ENCODE measurements at places on chromosomes 13 and 19. TPM values are rescaled to one million over a fixed set of nuclear protein-coding genes. Genes with fewer than 3 reads are reported as not detected.
A peak's percentile ranks its signal among the peaks of the same experiment; 100 is the strongest.

Gene ZNF85
- 11.9 TPM for total RNA-seq

Gene VSTM1
- total RNA-seq, result not detected

Gene PTPRH
- not detected for total RNA-seq

Gene ZBTB7A
- 35.8 TPM for total RNA-seq

Gene GTF2F1
- total RNA-seq, result 60.7 TPM

Gene CD209
- not detected for total RNA-seq

Gene DPF1
- total RNA-seq, result 2.0 TPM

DNA sequence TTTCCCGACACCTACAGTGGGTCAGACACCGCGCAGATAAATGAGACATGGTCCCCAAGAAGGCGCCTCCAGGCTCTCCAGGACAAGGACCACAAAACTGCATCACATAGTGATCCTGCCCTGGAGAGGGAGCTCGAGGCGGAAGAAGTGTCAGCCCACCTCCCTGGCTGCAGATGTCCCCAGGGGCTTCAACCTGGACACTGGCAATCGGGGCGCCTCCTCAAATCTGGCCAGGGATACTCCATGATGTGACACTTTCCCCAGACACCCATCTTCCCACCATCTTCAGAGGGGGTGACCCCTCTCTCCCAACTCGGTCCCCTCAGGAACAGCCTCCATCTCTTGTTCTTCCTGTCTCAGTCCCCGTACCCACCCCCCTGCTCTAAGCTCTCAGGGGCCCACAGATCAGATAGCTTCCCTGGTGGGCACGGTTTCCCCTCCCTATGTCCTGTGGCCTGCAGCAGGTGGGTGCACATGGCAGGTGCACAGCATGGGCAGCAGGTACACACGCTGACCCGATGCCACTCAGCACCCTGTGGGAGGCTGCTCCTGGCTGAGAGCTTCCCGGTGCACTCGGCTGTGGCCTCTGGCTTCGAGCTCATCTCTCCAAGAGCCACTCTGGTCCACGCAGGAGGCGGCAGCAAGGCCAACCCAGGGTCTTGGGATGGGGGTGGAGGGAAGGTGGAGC lies 61.2 kb downstream of the PEPD start:
- no peak for DNase-seq
- no peaks in the 10 kb centered on the region for H3K27me3 ChIP-seq
- H3K27ac ChIP-seq, result no peak overlapping the region
- no peaks in the 10 kb centered on the region for H3K36me3 ChIP-seq
- no peaks in the 10 kb centered on the region for H3K4me1 ChIP-seq
- H3K4me3 ChIP-seq, result no peak overlapping the region

DNA sequence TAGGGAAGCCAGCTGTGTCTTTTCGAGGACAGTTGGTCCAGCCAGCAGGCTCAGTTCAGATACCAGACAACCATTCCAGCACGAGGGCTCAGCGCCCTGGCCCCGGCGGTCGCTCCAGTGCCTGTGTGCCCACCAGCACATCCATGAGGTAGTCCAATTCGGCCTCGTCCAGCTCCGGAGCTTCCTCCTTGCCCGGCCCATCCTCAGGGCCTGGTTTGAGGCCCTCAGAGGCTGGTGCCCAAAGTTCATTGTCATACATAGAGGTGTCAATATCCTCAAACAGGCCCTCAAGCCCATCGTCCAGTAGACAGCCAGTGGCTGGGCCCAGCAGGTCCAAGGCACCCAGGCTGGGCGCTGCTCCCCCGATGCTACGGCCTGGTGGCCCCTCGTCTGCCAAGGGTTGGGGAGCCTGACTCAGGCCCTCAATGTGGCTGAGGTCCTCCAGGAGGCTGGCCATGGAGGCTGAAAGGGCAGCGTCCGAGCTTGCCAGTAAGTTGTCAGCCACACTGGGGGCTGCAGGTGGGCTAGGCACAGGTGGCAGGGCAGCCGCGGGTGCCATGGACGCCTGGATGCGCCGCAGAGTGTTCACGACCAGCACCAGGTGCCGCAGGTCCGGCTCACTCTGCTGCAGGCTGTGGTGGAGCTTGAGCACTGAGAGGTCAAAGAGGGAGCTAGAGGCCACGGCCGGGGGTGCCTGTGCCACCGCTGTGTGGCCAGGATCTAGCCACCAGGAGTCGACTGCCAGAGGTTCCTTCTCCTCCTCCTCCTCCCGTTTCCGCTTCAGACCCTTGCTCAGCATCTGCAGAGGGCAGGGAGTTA lies 2.8 kb downstream of the SERTAD1 start:
- DNase-seq, result peak; percentile 66
- H3K36me3 ChIP-seq, result peaks cover 17% of the 10 kb centered on the region
- H3K4me3 ChIP-seq, result peak overlapping the region; percentile 83
- peaks cover 5% of the 10 kb centered on the region for H3K27me3 ChIP-seq
- peak overlapping the region; percentile 88 for H3K27ac ChIP-seq
- peaks cover 39% of the 10 kb centered on the region for H3K4me1 ChIP-seq

DNA sequence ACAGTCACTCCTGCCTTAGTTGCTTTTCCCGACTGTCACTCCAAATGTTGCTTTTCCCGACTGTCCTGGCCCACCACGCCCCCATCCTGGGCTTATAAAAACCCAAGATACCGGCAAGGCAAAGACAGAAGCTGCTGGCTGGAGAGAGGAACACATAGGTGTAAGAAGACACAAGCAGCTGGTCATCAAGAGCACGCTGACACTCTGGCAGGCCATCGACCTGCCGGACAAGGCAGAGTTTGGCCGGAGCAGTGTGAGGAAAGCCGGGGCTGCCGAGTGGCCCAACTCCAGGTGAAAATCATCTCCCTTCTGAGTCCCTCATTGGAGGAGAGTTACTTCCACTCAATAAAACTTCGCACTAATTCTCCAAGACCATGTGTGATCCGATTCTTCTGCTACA lies 349.5 kb downstream of the SLITRK1 start:
- no peak for DNase-seq
- H3K27ac ChIP-seq, result no peak overlapping the region
- H3K27me3 ChIP-seq, result no peaks in the 10 kb centered on the region
- no peaks in the 10 kb centered on the region for H3K36me3 ChIP-seq
- H3K4me1 ChIP-seq, result no peaks in the 10 kb centered on the region
- H3K4me3 ChIP-seq, result no peak overlapping the region

DNA sequence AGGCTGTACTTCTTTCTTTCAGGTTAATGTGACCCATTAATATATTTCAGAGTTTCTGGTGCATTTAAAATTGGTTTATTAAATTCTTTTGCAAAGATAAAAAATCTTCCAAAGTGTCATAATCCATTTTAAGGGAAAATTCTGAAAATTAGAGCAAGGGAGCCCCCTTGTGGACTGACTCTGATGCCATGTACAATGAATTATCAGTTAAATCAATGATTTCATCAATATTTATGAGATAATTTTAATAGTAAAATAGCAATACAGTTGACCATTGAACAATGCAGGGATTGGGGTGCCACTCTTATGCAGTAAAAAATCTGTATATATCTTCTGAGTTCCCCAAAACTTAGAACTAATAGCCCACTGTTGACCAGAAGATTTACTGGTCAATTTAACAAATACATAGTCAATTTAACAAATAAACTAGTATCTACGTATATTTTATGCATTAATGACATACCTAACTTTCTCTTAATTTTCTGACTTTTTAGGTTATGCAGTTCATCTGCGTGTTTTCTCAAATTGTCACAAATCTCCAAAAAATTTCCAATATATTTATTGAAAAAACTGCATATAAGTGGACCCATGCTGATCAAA lies 479.1 kb upstream of the MIR17HG start:
- H3K4me3 ChIP-seq, result no peak overlapping the region
- DNase-seq, result no peak
- H3K4me1 ChIP-seq, result no peaks in the 10 kb centered on the region
- no peaks in the 10 kb centered on the region for H3K27me3 ChIP-seq
- H3K36me3 ChIP-seq, result no peaks in the 10 kb centered on the region
- no peak overlapping the region for H3K27ac ChIP-seq

GRCh38 chr13:22428188-22428828 lies 752.5 kb upstream of the SGCG start:
- H3K27ac ChIP-seq, result no peak overlapping the region
- no peak overlapping the region for H3K4me3 ChIP-seq
- H3K27me3 ChIP-seq, result no peaks in the 10 kb centered on the region
- no peak for DNase-seq
- H3K4me1 ChIP-seq, result no peaks in the 10 kb centered on the region

DNA sequence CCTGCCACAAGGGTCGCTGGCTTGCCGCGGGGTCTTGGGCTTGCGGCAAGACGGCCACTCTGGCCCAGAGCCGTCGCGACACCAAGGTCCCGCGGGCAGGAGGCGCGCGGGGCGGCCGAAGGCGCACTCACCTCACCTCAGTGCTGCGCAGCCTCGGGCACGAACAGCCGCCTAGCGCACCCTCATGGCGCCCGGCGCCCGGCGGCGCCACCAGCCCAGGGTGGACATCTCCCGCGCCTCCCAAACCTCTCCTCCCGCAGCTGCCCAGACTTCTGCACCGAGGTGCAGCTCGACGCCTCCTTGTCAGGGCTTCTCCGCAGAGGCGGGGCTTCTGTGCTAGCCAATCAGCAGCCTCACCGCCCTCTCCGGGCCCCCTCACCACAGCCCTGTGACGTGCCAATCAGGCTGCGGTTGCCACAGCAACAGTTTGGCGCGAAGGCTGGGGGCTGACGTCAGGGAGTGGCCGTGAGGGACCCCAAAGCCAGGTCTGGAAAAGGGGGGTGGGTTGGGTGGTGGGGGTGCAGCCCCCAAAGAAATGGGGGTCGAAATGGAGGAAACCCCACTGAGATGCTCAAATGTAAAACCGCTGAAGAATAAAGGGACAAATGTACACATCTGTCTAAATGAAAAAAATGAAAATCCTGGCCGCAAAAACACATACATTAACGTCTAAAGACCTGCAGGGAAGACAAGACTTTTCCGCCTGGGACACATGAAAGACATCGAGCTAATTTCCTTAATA lies at the start of the genes PEG3 and ZIM2:
Gene PEG3 (minus strand): TSS at position 276 of the 742 bp plus-strand sequence. CDS start 16,071 bp downstream, outside the sequence.
Gene ZIM2 (minus strand): TSS at position 276 of the 742 bp plus-strand sequence. CDS start 16,449 bp downstream, outside the sequence.
- DNase-seq, result no peak
- H3K36me3 ChIP-seq, result peaks cover 5% of the 10 kb centered on the region
- no peaks in the 10 kb centered on the region for H3K4me1 ChIP-seq
- H3K27me3 ChIP-seq, result no peaks in the 10 kb centered on the region
- H3K4me3 ChIP-seq, result no peak within 1 kb of the TSS

DNA sequence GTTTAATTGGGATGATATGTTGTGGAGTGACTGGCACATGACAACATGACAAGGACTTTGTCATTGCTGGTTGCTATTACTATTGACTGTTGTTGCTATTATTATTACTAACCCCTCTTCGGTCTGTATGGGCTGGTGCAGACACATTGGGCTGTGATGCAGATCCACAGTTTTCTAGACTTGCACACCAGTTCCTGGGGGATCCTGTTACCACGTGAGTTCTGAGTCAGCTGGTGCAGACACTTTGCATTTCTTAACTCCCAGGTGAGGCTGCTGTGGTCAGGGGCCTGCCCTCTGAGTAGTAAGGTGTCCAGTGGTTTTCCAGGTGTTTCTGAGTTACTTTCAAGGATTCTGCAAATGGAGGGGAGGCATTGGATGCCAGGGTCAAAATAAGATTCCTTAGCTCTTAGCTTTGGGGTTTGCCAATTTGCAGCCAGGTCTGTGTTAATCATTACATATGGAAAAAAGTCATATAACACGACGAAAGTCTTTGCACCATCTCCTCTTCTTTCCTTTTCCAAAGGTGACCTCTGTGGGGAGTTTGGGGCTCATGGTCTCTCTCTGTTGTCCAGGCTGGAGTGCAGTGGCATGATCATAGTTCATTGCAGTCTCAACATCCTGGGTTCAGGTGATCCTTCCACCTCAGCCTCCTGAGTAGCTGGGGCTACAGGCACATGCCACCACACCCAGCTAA lies 19.3 kb downstream of the BICRA start:
- DNase-seq, result no peak
- H3K27ac ChIP-seq, result no peak overlapping the region
- no peaks in the 10 kb centered on the region for H3K27me3 ChIP-seq

DNA sequence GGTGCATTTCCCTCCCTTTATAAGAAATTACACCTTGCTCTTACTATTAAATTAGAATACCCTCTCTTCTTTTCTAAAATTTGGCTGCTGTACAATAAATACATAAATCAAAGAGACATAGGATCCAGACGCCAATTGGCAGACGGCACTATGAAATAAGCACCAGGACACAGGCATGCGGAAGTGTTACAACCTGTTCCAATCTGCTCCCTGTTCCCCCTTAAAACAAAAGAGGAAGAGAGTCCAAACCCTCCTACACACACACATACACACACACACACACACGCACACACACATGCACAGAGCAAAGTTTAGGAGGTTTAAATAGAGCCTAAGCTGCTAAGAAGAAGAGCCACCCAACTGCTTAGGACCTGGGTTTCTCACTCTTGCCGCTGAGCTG lies 75.6 kb upstream of the ZNF507 start:
- DNase-seq, result no peak
- no peak overlapping the region for H3K4me3 ChIP-seq
- peaks cover 2% of the 10 kb centered on the region for H3K27me3 ChIP-seq
- no peaks in the 10 kb centered on the region for H3K4me1 ChIP-seq
- H3K27ac ChIP-seq, result no peak overlapping the region

DNA sequence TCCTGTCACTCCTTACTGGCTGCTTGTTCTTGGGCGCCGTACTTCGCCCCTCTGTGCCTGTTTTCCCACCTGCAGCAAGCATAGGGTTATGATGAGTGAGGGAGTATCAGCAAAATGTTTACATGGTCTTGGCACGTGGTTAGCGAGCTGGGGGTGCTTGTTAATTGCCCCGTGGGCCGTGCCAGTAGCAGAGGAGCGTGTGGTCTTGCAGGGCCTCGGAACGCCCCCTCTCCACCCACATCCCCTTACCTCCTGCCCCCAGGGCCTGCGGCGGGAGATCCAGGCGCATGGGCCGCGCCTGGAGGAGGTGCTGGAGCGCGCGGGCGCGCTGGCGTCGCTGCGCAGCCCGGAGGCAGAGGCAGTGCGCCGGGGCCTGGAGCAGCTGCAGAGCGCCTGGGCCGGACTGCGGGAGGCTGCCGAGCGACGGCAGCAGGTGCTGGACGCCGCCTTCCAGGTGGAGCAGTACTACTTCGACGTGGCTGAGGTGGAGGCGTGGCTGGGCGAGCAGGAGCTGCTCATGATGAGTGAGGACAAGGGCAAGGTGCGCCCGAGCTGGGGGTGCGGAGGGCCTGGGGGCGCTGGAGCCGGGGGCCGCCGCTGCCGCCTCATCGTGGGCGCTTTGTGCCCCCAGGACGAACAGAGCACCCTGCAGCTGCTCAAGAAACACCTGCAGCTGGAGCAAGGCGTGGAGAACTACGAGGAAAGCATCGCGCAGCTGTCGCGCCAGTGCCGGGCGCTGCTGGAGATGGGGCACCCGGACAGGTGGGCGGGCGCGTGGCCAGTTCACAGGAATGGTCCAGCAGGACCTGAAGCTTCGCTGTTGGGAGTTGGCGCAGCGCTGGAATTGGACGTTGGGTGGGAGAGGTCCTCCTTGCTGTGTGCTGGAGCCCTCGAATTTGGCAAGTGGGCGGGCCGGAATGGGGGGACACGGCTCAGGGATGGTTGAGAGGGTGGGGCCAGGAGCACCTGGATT lies 22.5 kb upstream of the SHKBP1 start:
- H3K27me3 ChIP-seq, result peaks cover 44% of the 10 kb centered on the region
- no peak for DNase-seq
- H3K27ac ChIP-seq, result no peak overlapping the region

DNA sequence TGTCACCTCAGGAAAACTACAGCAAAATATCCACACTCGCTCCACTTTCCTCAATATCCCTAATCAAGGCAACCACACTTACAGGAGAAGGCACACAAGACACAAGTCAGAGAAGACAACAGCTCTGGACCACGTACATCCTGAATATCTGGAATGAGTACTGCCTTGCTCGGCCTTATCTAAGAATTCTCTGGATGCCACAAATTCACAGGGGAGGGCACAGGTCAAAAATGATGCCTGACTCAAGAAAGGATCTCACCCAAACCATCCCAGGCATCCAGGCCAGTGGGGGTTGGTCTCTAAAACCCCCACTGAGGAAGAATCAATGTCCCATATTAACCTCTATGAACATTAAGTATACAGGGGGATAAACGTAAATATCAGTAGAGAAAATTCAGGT lies 29.9 kb downstream of the ATP7B start:
- H3K36me3 ChIP-seq, result no peaks in the 10 kb centered on the region
- peaks cover 18% of the 10 kb centered on the region for H3K27me3 ChIP-seq
- no peaks in the 10 kb centered on the region for H3K4me1 ChIP-seq
- H3K27ac ChIP-seq, result no peak overlapping the region
